ENCODE measurements at places on chromosomes 13 and 19.

GRCh38 chr19:45475537-45476291, 7.9 kb downstream of the FOSB start:
- DNase-seq = no peak

GRCh38 chr13:73933795-73934194, 200.4 kb downstream of the KLF12 start:
- no peak for DNase-seq

DNA sequence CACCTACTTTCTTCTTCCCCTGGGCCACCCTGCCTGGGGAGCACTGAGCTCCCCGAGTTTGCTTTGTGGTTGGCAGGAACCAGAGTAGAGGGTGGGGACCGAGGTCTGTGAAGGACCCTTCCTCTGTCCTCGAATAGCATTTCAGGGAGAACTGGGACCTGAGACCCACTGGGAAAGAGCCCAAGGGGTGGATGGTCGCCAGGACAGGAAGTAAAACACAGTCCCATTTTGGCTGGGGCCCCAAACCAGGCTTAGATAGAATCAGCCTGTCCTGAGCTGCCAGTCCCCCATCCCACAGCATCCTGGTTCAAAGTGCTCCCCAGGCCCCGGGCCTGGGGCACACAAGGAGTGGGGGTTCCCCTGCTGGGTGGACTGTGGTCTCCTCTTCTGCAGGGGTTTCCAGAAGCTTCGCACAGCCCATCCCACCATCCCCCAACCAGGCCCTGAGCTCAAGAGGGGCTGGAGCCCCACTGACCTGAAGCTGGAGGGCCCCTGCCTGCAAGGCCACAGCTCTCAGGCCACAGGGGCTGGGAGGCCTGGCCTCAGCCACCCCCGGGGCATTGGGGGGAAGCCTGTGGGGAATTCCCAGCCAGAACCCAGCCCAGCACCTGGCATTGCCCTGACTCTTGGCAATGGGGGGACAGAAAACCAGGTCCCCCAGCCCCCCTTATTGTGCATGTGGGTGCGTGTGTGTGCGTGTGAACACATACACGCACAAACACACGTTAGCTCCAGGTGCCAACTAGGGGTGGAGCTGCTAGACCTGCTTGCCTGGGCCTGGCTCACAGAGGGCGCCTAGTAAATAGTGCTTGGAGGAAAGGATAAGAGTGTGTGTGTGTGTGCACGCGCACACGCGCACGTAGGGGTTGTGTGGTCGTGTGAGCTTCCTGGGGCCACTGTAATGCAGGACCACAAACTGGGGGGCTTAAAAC, 995 bp upstream of the MKNK2 start:
- peak; percentile 19 for DNase-seq

- DNase-seq = no peak
These were observed 42.1 kb upstream of the NPAS1 start for GRCh38 chr19:46977548-46977947.

GRCh38 chr13:50453188-50453587, 390.3 kb downstream of the DLEU7 start:
- no peak for DNase-seq

DNA sequence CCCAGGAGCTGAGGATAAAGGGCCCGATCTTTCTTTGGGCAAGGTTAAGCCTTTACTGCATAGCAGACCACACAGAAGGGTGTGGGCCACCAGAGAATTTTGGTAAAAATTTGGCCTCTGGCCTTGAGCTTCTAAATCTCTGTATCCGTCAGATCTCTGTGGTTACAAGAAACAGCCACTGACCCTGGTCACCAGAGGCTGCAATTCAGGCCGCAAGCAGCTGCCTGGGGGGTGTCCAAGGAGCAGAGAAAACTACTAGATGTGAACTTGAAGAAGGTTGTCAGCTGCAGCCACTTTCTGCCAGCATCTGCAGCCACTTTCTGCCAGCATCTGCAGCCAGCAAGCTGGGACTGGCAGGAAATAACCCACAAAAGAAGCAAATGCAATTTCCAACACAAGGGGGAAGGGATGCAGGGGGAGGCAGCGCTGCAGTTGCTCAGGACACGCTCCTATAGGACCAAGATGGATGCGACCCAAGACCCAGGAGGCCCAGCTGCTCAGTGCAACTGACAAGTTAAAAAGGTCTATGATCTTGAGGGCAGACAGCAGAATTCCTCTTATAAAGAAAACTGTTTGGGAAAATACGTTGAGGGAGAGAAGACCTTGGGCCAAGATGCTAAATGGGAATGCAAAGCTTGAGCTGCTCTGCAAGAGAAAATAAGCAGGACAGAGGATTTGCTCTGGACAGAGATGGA, 8.4 kb upstream of the CEACAM19 start:
- DNase-seq = no peak

- DNase-seq = no peak
These were observed 12.1 kb downstream of the UFM1 start for GRCh38 chr13:38361542-38362262.

GRCh38 chr19:15787611-15788155, at the start of gene OR10H5:
Gene OR10H5 (plus strand): TSS chr19:15787661. CDS start chr19:15794049, 6,388 bp downstream.
- DNase-seq = no peak

- DNase-seq = no peak
These were observed 31.2 kb upstream of the RCBTB2 start for GRCh38 chr13:48564056-48564455.

GRCh38 chr19:23394511-23394910, 760 bp downstream of the ZNF91 start:
- peak; percentile 25 for DNase-seq

DNA sequence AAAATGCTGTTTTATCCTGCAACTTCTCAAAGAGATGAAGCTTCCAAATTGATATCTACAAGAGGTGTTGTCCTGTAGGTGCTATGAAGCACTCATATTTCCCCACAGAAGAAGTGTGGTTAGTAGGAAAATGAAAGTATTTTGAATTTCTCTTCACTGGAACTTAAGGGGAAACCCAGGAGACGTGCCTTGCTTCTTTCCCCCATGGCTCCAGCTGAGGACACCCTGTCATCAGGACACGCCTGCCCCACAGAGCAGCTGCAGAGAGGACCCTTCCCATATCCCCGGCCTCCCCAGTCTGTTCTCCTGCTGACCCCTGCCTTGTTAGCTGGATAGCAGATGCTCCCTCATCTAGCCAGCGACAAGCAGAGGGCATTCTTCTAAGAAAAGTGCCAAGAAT, 371.3 kb downstream of the COG6 start:
- peak; percentile 30 for DNase-seq

GRCh38 chr19:43467730-43468129, 2.3 kb upstream of the LYPD3 start:
- no peak for DNase-seq

DNA sequence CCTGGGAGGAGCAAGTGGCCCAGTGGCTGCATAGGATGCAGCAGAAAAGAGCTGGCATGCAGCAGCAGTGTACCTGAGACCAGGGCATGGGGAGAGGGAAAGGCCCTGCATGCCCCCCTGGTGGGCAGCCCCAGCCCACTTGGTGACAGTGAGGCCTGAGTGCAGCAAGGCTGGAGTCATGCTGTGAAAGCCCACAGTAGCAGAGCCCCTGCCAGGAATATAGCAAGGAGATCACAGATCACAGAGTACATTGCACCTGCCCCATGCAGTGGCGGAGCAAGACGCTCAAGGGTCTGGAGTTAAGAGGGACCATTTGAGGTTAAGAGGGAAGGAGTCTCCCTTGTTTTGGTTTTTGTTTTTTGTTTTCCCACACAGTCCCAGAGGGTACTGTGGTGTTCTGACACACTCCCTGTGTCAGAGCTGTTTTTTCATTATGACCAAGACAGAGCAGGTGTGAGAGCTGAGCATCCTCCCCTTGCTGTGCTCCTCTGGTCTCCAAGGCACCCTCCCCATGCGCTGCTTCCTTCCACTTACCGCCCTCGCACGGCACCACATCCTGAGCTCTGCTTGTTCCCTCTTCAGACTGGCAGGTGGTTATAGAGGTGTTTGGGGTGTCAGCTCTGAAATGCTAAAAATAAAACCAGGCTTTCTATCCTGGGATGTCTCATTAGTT, 85.0 kb upstream of the UBL3 start:
- DNase-seq = peak; percentile 69

DNA sequence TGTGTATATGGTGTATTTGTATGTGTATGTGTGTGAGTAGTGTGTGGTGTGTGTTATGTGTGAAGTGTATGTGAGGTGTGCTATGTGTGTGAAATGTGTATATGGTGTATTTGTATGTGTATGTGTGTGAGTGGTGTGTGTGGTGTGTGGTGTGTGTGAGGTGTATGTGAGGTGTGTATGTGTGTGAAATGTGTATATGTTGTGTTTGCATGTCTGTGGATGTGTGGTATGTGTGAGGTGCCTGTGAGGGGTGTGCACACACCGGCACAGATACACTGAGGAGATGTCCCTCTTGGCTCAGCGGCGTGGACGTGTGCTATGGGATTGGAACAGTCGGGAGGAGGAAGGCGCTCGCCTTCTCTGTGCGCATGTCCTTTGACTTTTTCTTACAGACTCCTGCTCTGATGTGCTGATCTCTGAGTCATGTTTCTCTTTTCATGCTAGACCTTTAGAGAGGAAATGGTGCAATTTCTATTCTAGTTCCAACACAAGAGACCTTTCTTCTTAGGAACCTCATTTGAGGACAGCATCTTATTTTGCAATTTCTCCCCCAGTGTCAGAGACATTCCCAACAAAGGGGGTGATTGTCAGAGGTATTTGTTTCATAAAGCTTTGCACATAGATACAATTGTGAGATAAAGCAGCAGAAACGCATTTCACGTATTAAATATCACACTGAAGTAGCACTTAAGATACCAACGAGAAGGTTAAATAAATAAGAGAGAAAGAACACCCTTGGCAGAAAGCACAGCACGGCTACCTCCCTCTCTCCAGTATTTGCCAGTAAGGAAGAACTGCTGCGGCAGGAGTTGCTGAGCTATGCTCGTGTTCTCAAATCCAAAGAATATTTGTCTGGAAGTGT, 11.3 kb upstream of the TNFRSF19 start:
- no peak for DNase-seq

- peak; percentile 48 for DNase-seq
These were observed 10.9 kb downstream of the POLR2E start for GRCh38 chr19:1084024-1084868.

GRCh38 chr19:38149661-38150061, 74.4 kb downstream of the DPF1 start:
- no peak for DNase-seq

GRCh38 chr13:74306496-74306895, 172.3 kb upstream of the KLF12 start:
- no peak for DNase-seq

DNA sequence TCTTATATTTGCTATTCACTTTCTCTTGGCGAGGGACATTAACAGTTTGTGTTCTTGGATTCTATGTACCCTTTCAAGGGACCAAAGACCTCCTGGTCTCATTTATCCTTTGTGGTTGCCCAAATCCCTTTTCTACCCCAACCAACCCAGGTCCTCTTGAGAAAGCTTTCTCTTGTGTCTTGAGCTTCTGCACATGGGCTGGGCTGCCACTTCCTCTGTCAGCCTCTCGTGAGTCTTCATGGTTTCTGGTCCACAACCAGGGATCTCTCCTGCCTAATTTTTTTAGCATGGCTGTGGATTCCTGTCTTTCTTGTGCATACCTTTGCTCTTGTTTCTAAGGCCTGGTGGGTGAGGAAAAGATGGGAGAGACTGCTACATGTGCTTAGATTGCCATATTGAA, 14.9 kb downstream of the TIMM13 start:
- DNase-seq = no peak

DNA sequence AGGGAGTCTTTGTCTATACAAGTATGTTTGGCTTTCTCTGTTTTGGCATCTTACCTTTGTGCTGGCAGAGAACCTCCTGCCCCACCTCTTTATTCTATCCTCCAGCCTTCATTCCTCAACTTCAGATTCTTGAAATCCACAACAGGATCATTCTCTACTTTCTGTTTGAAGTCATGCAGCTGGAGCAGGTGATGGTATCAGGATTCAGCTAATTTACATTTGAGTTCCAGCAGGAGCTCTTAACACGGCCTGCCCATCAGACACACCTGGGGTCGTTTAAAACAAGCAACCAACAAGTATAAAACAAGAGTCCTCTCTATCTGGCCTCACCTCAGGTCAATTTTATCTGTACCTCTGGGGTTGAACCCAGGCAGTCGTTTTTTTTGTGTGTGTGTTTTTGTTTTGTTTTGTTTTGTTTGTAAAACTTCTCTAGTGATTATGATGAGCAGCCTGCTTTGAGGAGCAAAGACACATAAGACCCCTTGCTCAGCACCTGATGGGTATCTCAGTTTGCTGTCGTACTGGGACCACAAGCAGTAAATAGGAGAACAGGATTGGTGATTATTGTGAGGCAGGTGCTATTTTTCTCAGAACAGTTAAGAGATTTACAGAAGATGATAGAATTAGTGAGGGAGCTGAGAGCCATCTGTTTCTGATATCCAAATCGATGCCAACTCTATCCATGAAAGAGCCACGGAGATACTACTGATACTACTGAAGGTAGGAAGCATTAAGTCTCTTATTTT, 78.4 kb downstream of the GPC6 start:
- DNase-seq = no peak

DNA sequence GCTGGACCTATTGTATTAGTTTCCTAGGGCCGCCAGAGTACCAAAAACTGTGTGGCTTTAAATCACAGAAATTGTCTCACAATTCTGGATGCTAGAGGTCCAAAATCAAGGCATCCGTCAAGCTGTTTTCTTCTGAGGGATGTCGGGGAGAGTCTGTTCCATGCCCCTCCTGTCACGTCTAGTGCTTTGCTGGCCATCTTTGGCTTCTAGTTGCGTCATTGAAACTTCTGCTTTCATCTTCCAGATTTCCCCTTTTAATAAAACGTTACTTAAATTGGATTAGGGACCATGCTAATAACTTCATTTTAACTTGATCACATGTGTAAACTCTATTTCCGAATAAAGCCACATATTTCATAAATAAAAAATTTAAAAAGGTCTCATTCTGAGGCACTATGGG, 47.5 kb downstream of the TRPM4 start:
- DNase-seq = no peak

- no peak for DNase-seq
These were observed 34.9 kb upstream of the DCLK1 start for GRCh38 chr13:36166046-36166445.

DNA sequence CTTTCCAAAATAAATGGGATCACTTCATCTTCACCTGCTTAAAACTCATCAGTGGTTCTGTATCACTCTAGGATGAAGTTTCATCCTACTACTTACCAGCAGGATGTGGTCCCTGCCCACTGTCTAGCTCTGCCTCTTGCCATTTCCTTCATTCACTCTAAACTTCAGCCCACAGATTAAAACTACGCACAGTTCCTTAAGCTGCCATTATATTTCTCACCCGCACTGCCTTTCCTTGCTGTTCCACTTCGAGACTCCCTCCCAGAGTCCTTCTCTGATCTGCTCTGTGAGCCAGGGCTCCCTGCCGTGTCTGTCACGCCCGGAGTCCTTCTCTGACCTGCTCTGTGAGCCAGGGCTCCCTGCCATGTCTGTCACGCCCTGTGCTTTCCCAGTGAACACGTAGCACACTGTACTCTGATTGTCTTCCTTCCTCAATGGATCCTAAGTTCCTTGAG, 52.0 kb upstream of the NPAS1 start:
- DNase-seq = no peak

GRCh38 chr13:100300708-100301107, 211.8 kb downstream of the PCCA start:
- no peak for DNase-seq

- no peak for DNase-seq
These were observed 631.7 kb upstream of the SGCG start for GRCh38 chr13:22549126-22549525.

- DNase-seq = no peak
These were observed 49.6 kb upstream of the EBPL start for GRCh38 chr13:49740870-49741269.
